ENCODE measurements at places on chromosomes 5 and 9.

GRCh38 chr5:137570070-137570469 is 70.9 kb upstream of the SPOCK1 start:
- no peak for DNase-seq

DNA sequence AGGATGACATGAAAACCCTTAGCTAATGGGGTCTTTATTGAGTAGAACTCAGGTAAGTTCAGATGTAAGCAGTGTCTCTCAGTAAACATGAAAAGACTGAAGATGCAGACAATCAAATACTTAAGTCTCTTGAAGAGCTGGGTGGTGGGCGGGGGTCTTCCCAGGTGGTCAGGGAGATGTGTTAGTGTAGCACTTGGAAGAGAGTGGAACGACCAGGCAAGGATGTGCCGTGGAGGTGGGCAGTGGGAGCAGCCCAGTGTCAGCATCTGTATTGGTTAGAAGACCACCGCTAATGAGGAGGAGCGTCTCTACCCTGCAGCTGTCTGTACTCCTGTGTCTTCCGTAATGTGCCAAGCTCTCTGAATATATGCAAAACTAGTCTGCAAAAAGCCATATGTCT is 4.4 kb downstream of the S1PR3 start:
- no peak for DNase-seq

DNA sequence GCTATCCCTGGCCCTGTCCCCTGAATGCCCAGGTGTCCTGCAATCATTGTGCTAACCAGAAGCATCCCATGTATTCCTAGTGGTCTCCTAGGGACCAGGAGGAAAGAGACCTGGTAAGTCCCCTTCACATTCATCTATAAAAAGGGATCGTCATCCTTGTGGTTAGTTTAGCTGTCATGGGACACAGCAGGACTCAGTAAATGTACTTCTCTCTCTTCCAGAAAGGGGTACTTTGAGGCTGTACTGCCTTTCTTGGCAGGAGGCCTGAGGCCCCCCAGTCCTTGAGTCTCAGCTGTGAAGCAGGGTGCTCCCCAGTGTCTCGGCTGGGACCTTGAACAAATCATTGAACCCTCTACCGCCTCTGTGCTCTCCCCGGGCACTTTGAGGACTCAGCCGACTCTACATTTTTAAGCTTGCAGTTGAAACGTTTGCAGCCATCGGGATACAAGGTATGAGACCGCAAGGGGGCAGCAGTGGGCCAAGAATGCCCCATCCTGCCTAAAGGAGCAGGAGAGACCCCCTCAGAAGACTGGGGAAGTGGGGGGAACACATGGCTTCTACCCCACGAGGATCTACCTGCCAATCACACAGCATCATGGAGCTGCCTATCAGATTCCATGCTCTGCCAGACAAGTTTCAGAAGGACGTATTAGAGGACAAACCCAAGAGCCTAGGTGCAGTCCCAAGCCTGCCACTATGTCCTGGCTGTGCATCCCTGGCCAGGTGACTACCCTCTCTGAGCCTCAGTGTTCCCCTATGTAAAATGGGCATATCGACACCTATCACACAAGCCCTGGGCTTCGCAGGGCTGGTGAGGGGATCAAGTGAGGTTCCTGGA is 2.4 kb upstream of the PHYKPL start:
- DNase-seq: peak; percentile 77

DNA sequence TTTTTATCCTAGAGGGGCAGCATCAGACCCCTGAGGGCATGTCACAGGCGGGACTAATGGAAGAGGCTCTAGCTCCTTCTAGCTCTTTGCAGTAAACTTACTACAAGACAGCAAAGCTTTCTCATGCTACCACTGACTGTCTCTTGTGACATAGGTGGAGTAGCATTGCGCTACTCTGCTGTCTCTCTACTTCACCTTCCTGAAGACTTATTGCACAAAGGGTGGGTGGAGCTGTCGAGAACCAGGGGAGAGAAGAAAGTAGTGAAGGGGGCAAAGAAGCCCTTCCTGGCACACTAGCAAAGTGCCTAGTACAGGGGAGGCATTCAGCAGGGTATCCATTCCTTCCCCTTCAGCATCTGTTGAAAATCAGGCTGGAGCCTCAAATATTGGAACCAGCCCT is 36.1 kb upstream of the NEK6 start:
- no peak for DNase-seq

GRCh38 chr9:127803507-127804352 is 1.0 kb downstream of the FPGS start:
- DNase-seq: no peak

GRCh38 chr5:37037840-37038239 is 161.3 kb downstream of the NIPBL start:
- no peak for DNase-seq

GRCh38 chr5:140298183-140298601 is 4.7 kb downstream of the PFDN1 start:
- peak; percentile 31 for DNase-seq

DNA sequence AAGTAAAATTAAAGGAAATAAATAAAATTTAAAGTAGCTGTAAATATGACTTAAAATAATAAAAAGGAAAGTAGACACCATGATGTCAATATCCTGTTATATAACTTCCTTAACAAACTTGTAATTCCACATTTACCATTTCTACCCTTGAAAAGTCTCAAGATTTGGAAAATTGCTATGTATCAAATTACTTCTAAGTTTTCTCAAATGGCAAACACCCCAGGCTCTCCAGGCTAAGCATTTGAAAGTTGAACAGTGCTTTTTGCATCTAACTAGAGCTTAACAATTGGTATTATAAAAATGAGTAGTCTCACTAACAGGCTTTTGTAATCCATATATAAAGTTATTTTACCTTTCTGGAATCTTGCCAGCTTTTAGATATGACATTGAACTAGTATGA is 41.5 kb upstream of the MACIR start:
- DNase-seq: no peak

DNA sequence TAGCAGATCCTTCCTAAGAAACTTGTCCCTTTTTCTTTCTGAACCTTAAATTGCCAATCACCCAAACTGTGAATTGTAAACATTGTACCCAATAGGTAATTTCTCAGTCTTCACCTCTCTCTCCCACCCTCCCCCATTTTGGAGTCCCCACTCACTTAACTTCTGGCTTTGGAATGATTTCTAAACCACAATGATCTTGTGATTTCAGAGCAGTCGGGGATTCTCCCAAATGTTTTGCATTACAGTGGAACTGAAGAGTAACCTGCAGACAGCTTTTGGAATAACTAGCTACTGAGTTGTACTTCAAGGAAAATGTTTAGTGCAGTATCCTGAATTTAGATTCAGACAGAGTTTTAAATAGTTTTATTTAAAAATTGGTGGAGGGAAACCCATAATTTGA is 19.2 kb downstream of the SLC27A6 start:
- no peak for DNase-seq

DNA sequence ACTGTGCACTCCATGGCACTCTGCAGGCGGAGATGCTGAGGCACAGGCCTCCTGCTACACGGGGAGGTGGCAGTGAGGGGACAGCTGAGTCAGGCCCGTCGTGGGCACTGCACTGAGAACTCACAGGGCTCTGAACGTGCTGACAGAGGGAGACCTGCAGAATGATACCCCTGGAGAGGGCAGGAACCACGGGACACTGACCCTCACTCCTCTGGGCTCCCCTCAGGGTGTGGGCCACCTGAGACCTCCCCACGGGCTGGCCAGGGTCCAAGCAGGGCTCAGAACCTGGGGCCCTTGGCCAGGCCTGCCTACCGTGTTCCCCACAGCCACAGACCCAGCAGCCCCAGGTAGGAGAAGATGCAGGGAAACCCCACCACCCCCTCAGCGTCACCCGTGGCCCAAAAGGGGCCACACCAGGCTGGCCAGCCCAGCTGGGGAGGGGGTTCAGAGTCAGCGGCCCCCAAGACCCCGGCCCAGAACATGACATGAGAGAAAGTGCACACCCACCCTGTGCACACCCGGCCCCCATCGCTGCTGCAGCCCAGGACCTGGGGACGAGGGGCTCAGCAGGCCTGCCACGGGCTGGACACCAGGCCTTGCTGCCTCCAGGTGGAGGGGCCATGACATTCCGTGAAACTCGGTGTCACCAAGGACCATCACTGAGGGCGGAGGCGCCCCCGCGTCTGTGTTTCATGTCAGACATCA is 30.9 kb downstream of the GLT6D1 start:
- DNase-seq: no peak

DNA sequence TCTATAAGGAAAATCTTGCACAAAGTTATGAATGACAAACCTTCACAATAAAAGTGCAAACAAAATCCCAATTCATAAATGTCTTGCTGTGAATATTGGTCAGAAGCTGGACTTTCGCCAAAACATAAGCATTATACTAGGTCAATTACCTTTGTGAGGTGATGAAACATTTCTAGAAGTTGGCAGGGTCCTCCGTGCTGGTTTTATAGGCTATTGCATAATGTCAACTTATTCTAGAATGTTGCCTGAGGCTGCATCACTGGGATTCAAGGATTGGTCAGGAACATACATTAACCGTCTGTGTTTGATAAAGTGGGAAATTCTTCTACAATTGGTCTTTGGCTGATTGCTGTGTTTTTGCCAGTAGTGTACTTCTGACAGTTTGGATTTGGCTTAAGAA is 49.8 kb upstream of the PALM2AKAP2 start:
- no peak for DNase-seq

- DNase-seq: no peak
Measured at GRCh38 chr5:172612771-172613170, 28.3 kb upstream of the NEURL1B start.

DNA sequence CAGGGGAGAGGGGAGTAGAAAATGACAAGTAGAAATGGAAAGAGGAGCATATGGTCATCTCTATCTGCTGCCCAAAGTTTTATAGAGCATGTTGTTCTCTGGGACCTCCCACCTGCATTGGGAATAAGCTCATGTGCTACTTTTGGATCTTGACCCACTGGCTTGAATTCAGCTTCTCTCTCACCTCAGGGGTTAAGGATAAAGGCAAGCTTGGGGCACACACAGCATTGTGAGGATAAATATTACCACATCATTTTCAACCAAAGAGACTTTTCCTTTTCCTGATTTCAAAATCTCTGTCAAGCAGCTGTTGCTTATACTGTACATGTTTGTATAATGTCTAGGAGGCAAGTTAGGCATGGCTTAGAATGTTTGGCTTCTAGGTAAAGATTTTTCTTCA is 16.6 kb downstream of the ATP10B start:
- DNase-seq: no peak

GRCh38 chr5:179266291-179267070 is 78.8 kb downstream of the ADAMTS2 start:
- DNase-seq: no peak

DNA sequence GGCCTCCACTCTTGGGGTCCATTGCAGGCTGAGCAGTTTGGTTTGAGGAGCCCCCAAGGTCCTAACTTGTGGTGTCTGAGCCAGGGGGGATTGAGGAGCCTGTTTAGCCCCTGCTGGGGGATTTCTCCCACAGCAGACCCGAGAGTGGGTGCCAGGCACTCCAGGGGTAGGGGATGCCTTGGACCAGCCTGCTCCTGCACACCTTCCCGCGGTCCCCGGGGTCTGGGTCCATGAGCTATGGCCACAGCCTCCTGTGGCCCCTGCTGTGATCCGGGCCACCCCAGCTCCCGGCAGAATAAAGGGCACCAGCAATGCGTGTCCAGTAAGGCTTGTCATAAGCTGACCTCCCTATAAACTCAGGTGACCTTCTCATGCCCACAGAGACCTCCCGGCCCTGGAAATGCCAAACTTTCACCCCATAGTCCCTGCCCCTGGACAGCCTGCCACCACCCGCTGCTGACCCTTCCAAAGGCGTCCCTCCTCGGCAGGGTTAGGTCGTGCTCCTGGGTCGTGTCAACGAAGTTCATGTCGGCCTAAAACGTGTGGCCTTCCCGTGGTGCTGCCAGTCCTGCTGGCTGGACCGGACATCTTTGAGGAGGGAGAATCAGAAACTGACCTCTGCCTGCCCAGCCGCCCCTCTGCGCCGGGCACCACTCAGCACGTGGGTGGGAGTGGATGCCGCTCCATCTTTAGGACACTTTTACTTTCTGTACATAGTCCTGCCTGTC is 137.6 kb downstream of the MRPL36 start:
- no peak for DNase-seq

DNA sequence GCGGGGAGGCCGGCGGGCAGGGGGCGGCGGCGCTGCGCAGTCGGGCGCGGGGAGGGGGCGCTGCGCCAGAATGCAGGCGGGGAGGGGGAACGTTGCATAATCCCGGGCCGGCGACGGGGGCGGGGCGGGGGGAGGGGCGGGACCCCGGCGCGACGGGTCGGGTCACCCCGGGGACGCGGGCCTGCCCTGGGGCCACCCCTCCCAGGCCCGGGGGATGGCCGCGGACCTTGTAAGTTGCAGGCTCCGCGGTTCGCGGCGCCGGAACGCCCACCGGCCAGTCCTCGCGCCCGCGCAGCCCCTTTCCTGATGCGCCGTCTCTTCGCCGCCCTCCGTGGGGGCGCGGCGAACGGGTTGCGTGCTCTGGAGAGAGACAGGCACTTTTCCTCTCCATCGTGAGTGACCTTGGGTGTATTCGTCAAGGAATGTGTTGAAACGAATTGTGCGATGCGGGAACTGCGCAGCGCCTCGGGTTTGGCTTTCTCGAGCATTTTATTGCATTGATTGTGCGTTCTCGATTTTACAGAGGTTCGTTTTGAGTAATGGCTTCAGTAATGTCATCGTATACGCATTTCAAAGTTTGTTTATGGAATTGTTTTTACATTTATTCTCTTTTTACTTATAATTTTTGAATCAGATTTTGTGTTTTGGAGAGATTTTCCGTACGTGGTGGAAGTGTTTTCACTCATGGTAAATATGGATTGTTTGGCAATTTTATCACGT is 802 bp downstream of the SPIN1 start:
- peak; percentile 3 for DNase-seq

DNA sequence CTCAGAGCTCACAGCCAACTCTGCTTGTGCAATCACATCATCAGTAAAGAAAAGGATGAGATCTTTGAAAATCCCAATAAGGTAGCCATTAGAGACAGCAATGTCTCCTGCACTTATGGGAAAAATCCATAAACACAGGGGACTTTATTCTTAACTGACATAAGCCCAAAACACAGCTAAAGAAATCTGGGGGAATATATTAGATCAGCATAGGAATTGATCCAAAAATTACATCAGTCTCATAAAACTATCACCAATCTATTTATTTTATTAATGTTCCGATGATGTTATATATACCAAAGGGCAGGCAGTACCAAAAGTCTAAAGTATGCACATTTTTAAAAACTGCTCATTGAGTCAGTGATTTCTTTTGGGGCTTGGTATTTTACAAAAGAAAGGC is 6.9 kb downstream of the MRPS27 start:
- DNase-seq: no peak

DNA sequence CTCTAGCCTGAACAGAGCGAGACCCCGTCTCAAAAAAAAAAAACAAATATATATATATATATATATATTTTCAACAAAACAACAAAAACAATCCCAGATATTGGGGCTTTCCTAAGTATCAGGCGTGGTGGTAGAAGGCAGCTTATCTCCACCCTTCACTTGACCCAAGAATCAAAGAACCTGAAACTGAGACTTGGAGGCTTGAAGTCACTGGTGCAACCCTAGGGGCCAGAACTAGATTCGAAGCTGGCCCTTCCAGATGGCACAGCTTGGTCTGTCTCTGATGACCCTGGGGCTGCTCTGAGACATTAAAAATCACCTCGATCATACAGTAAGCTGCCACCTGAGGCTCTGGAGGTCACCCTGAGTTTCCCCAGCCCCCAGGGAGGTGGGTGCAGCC is 1.3 kb upstream of the KCNMB1 start:
- no peak for DNase-seq

- no peak for DNase-seq
Measured at GRCh38 chr5:143434261-143435209, 31.0 kb upstream of the NR3C1 start.

- DNase-seq: no peak
Measured at GRCh38 chr5:138832218-138832617, 42.9 kb downstream of the LRRTM2 start.

- DNase-seq: no peak
Measured at GRCh38 chr5:54307583-54307982, 2.8 kb downstream of the ARL15 start.

Measured in SW 1271 (cell line).